Cortex of kidney (tissue), 1 donor: ENCODE measurements at places on chromosomes 16 and 17.

DNA sequence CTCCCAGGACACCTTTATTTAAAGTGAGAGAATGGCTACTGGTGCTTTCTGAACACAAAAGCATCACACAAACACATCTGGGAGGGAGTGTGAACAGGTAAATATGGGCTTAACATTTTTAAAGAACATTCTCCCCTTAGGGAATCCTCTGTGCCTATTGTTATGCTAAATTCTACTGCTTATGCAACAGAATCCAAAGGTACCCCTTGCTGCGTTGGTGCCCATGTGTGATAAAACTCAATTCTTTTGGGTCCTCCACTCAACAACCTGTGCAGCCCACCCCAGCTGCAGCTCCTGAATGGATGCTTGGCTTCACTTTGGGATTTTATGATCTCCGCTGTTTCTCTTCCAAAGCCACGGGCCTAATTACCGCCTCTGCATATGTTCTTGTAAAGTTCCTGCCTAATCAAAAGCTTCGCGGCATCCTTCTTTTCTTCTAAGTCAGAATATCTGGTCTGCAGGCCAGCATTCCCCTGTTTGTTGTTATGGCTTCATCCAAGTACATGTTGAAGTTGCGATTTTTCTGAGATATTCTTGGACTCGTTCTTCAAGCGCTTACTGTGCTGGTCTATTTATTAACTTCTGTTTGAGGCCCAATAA, 23.9 kb downstream of the RHBDL3 start:
- no peak for DNase-seq

GRCh38 chr16:77977339-77977738, 45.0 kb upstream of the CLEC3A start:
- DNase-seq: no peak

- no peak for DNase-seq
Measured at GRCh38 chr16:528111-529011, 849 bp downstream of the CAPN15 start.

GRCh38 chr17:76281573-76282371, 16.6 kb downstream of the UBALD2 start:
- DNase-seq: no peak

DNA sequence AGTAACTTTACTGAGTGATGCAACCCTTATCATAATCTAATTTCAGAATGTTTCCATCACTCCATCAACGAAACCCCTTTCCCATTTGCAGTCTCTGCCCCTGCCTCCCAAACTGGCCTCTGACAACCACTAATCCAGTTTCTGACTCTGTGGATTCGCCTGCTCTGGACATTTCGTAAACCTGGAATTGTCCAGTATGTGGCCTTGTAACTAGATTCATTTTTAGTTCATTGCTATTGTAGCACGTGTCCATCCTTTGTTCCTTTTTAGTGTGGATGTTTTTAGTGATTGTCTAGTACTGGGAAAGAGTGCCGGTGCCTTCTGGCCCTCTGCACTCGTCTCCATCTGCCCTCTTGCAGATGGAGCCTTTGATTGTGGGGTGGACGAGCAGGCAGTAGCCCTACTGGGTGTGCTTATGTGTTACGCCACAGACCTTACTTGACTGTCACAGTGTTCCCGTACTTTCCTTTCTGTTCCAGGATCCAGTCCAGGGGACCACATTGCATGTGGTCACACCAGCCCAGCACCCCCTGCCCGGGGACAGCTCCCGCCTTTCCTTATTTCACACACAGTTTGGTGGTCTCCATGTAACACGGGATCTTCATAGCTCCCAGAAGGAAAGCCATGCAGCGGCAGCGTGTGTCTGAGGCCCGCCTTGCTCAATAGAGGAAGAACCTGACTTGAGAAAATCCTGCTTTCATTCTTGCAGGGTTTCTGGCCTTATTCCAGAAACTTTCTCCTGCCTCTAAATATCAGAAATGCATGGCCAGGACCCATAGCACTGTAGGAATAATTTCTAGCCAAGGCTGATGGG, 8.8 kb downstream of the KIAA0513 start:
- no peak for DNase-seq

- DNase-seq: no peak
Measured at GRCh38 chr17:80981062-80981902, 10.4 kb upstream of the CHMP6 start.

GRCh38 chr17:81941484-81942166, 4.5 kb upstream of the PYCR1 start:
- DNase-seq: no peak

GRCh38 chr16:78396046-78396445, 296.6 kb downstream of the WWOX start:
- no peak for DNase-seq

GRCh38 chr16:56424791-56425438, 430 bp downstream of the AMFR start:
- no peak for DNase-seq

GRCh38 chr16:84641643-84642358, 6.5 kb upstream of the KLHL36 start:
- DNase-seq: no peak
